ENCODE measurements at places on chromosomes 6 and 20. TPM values are rescaled to one million over a fixed set of nuclear protein-coding genes. Genes with fewer than 3 reads are reported as not detected.

The TGM3 gene
- not detected for total RNA-seq

The DEFB128 gene
- total RNA-seq = not detected

The CRISP2 gene
- not detected for total RNA-seq

- H3K27me3 ChIP-seq = no peaks in the 10 kb centered on the region
- H3K36me3 ChIP-seq = no peaks in the 10 kb centered on the region
- DNase-seq = no peak
- no peaks in the 10 kb centered on the region for H3K4me1 ChIP-seq
- no peak overlapping the region for H3K4me3 ChIP-seq
These were observed 715.6 kb upstream of the NRSN1 start for GRCh38 chr6:23410439-23410838.

- no peak within 1 kb of the TSS for H3K4me3 ChIP-seq
- no peak for DNase-seq
- H3K27ac ChIP-seq = no peak within 1 kb of the TSS
- no peaks in the 10 kb centered on the region for H3K27me3 ChIP-seq
- no peaks in the 10 kb centered on the region for H3K36me3 ChIP-seq
These were observed at the start of gene ADTRP for GRCh38 chr6:11778648-11779328. ADTRP (minus strand) TSS chr6:11778803; CDS start chr6:11778759, 44 bp downstream.

DNA sequence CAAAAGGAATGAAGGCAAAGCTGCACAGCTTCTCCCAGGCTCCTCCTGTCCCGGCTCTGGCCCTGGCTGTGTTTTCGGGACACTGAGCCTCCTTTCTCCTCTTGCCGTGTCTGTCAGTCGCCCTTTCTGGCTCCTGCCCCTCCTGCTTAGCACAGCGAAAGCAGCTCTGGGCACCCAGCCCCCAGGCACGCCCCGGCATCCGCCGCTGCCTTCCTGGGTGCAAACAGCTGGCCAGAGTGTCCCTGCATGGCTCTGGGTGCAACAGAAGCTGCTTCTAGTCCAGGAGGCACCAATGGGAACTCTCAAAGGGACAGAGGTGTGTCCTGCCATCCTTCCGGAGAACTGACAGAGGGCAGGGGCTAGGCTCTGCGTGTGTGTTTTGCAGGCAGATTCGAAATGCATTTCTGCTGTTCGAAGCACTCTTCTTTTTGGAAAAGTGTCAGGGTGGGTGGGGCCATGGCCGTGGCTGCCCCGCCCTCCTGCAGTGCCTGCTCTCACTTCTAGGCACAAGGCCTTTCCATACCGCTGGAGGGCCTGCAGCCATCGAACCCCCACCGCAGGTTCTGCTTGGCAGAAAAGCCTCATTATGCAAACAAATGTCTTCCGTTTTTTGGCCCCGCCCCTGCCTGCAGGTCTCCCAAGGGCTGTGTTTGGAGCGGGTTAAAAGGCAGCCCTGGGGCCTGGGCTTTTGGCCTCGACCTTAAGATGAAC is 15.5 kb downstream of the COL9A3 start:
- no peaks in the 10 kb centered on the region for H3K36me3 ChIP-seq
- peaks cover 15% of the 10 kb centered on the region for H3K4me1 ChIP-seq
- no peaks in the 10 kb centered on the region for H3K27me3 ChIP-seq
- H3K27ac ChIP-seq = peak overlapping the region; percentile 67
- DNase-seq = peak; percentile 51
